ENCODE measurements at places on chromosomes 4 and X. TPM values are rescaled to one million over a fixed set of nuclear protein-coding genes. Genes with fewer than 3 reads are reported as not detected.

- no peak for DNase-seq
Observed at GRCh38 chr4:2441393-2442174, 22.8 kb downstream of the CFAP99 start.

DNA sequence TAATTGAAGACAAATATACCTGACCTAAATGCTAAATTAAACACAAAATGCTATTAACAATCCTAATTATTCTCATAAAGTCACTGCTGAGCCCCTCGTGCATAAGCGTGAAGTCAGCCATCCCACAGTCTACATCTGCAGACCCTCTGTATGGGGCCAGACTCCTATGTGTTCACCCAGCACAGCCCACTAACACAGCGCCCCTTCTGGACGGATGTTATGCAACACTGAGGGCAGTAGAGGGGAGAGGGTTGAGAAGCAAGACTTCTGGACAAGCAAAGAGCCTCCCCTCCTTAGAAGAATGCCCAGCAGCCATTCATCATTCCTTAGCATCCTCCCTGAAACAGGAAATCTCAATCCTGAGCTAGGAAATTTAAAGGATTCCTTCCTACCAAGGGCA, 7.9 kb downstream of the TRPC3 start:
- no peak for DNase-seq

DNA sequence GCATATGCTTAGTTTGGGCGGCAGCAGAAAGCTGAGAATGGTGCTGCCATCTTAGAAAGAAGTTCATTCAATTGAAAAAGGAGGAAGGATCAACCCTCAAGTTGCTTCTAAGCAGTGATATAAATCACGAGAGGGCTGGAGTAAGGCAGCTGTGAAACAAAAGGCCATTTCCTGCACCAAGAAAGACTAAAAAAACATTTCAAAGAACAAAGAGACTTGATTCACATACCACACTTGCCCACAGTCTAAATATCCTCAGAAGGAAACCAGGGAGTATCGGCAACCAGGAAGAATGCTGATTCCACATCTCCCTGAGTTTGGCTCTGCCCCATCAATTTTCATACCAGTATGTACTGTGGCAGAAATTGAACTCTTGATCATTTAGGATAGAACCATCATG, 240.1 kb downstream of the OPHN1 start:
- no peak for DNase-seq

- no peak for DNase-seq
Observed at GRCh38 chr4:159384632-159385031, 281.8 kb downstream of the RAPGEF2 start.

DNA sequence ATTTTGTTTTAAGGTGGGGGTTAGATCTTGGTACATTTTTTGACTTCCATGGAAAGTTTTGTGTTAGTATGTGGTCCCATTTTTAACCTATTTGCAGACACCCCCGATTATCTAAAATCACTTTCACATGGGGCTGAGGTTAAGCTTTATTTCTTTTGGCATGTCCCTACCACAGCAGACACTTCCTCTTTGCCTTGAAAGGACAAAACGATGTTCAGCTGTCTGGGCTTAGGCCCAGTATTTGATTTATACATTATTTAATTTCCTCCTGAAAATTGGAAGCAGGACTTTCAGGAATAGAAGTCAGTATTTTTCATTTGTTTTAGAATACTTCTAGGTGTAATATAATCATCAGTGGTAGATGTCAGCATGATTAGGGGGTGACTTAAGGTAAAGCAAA, 112.4 kb upstream of the SPRY1 start:
- DNase-seq: no peak

GRCh38 chr4:57013543-57014120, 34.9 kb downstream of the POLR2B start:
- DNase-seq: no peak

DNA sequence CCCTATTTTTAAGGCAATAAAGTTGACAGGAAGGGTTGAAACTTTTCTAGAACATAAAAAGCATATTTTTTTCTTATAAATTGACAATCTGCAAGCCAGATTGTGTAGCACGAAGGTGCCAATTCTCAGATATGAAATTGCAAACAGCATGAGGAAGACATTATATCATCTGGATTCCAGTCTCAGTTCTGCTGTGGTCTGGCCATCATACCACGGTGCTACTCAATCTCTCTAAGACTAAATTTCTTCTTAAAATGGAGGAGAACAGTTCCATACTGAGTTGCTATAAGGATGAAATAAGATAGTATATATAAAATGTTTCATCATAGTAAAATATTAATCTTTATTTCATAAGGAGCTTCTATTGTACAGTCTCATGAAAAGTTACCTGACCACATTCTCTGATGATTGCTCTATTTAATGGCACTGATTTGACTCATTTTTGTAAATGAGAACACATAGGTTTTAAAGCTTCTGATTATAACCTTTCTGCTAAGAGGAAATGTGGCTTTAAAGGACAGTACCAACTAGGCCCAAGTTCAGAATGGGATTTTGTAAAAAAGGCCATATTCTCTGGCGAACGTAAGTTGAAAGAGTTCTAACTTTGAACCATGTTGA, 127.9 kb downstream of the SHROOM3 start:
- DNase-seq: no peak

GRCh38 chrX:119523664-119524184, 41.5 kb downstream of the STEEP1 start:
- no peak for DNase-seq

GRCh38 chr4:170391066-170391740, 301.4 kb upstream of the AADAT start:
- DNase-seq: no peak

- no peak for DNase-seq
Observed at GRCh38 chrX:78603908-78604307, 55.2 kb downstream of the RTL3 start.

DNA sequence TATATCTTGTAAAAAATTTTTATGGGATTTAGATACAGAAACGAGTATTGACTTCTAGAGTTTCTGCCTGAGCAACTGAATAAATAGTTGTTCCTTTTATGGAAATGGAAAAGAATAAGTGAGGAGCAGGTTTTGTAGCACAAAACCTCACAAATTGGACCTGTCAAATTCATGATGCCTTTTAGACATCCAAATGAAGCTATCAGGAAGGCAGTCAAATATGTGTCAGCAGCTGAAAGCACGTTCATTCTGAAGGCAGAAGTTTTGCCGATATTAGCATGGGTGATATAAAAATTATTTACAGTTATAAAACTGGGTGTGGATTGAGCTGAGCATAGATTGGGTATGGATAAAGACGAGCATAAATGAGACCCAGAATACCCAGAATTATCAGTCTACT, 374.0 kb downstream of the EPHA5 start:
- DNase-seq: no peak

- no peak for DNase-seq
Observed at GRCh38 chr4:53563824-53564223, 27.5 kb downstream of the LNX1 start.

GRCh38 chr4:78068481-78068880, 11.4 kb downstream of the FRAS1 start:
- DNase-seq: no peak

- no peak for DNase-seq
Observed at GRCh38 chr4:41538887-41539498, 1.0 kb downstream of the LIMCH1 start.

DNA sequence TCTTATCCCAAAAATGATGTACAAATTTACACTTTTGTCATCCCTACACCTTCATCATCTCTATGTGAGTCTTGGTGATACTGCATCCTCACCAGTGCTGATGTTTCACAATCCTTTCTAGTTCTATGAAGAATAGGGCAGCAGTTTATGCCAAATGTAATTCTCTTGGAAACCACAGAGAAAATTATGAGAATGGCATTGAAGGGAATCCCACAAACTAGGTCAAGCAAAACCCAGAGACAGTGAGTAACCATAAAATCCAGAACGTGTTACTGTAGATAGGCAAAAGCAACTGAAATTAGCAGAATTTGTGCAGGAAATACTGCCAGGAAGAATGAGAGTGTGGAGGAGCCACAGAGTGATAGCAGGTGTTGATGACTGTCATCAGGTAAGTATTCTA, 24.5 kb downstream of the IL15 start:
- no peak for DNase-seq

GRCh38 chr4:10656988-10657387, 27.6 kb downstream of the CLNK start:
- DNase-seq: peak; percentile 58

DNA sequence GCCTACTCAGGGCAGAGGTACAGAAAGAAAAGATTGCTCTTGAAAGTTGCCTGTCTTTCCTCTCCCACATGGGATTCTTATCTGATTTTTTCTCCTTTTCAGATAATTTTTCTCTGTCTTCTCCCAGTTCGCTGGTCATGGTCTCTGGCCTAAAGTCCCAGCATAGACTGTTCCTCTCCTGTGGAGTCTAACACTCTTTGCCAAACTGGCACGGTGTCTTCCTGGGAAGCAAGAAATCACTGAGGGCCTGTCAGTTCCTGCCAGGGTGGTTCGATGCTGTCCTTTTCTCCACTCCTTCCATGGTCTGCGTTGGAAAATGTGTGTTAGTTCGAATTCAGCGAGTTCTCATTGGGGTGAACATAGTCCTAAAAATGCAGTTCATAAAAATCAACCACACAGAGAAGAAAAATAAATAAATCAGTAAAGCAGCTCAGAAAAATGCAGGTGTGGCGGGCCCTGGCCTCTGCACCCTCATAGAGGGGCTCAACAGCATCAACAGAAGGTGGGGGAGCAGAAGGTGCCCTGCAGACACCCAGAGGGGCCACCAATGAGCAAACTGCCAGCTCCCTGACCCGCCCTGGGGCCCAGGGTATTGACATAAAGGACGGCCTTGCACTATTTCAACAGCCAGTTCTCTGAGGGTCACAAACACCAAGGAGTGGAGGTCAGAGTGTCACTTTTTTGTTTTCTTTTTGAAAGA, 2.1 kb downstream of the RGN start:
- DNase-seq: no peak

- no peak for DNase-seq
Observed at GRCh38 chr4:140331245-140331644, 42.2 kb upstream of the SCOC start.

- DNase-seq: no peak
Observed at GRCh38 chr4:57554556-57555092, 444.4 kb upstream of the IGFBP7 start.

DNA sequence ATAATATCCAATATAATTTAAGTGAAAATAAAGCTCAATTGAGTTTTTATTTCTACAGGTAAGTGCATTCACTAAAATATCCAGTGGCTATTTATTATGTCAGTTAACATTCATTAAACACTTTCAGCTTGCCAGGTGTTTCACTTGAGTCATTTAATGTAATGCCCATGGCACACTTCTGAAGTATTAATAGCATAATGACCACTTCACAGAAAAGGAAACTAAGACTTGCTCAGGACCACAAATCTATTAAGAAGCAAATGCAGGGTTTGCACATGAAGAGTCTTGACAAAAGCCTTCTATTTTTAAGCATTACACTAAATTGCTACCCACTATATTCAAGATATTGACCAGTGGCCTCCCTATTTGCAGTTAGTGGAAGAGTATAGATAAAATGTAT, 612.7 kb downstream of the KCTD8 start:
- no peak for DNase-seq

- no peak for DNase-seq
Observed at GRCh38 chr4:56245547-56246232, 141.6 kb downstream of the AASDH start.

- DNase-seq: no peak
Observed at GRCh38 chr4:101128473-101128872, 218.9 kb downstream of the PPP3CA start.

GRCh38 chr4:11623726-11624037, 195.0 kb upstream of the HS3ST1 start:
- DNase-seq: no peak

The PPARGC1A gene
- total RNA-seq: 6.2 TPM

The NALF2 gene
- total RNA-seq: 0.16 TPM

The DCAF12L1 gene
- total RNA-seq: 0.90 TPM

The SSX2 gene
- not detected for total RNA-seq

The SUPT20HL2 gene
- total RNA-seq: not detected

The VCX3A gene
- not detected for total RNA-seq

The PPEF1 gene
- 0.95 TPM for total RNA-seq

The IGFBP7 gene
- total RNA-seq: 288 TPM

The CCDC158 gene
- total RNA-seq: 2.3 TPM

The SPP1 gene
- 76.1 TPM for total RNA-seq

The LPAR4 gene
- 20.5 TPM for total RNA-seq

The CT45A3 gene
- not detected for total RNA-seq

The PPP4R3C gene
- total RNA-seq: not detected

The ADD1 gene
- total RNA-seq: 224 TPM

The CAPN6 gene
- 52.4 TPM for total RNA-seq

The LDOC1 gene
- total RNA-seq: 6.4 TPM

The NDNF gene
- total RNA-seq: 24.5 TPM
